ENCODE measurements at places on chromosomes 11 and 22.

DNA sequence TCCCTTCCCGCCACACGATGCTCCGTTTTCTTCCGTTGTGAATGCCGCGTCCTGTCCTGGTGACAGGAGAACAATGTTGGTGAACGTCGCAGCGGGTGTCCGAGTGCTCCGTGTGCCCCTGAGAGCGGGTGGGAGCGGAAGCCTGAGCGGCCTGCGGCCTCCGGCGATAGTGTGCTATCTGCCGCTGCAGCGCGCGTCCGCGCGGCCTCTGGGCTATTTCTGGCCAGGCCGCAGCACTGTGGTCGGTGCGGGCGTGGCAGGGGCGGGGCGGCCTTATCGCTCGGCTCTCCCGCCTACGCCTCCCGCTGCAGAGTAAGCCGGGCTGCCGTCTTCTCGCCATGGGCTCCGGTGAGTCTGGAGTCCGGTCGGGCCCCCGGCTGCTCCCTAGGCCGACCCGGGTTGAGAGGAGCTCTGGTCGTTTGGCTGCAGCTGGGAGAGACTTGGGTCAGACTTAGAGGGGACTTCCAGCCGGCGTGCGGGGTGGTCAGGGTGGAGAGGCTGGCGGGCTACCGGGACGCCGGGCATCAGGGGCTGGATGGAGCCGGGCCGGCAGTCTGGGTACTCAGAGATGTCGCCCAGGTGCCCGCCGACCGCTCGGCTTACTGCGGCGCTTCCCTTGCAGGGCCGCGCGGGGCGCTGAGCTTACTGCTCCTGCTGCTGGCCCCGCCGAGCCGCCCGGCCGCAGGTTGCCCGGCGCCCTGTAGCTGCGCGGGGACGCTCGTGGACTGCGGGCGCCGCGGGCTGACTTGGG lies at the start of gene GP1BB:
Gene GP1BB, plus strand, starts transcription at position 308 of the 751 bp plus-strand sequence. Its CDS starts 31 bp downstream, at position 339.
- DNase-seq: peak; percentile 75

DNA sequence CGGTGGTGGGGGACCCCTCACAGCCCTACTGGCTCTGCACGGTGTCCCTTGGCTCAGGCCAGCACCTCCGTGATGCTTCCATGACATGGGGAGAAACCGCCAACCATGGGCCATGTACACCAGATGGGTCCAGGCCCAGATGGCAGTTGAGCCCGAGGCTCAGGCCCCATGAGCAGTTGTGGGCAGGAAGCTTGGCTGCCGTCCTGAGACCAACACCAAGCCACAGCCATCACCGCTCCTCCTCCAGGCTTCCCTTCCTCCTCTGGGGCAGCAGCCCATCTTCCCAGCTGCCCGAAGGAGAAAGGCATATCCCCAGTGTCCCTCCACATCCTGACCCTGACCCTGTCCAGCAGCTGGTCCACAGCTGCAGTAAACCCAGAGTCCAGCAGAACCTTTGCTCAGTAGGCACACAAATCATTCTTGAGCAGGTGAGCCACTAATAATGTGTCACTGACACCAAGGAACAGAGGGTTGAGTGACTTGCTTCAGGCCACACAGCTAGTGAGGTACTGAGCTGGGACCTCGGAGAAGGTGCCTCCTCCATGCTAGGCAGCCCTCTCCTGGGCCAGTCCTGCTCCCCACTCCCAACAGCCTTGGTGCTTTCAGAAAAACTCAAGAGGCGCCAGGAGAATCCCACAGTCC lies 204.9 kb downstream of the CTTN start:
- no peak for DNase-seq

- DNase-seq: no peak
Observed at GRCh38 chr11:37184326-37184725, 586.3 kb upstream of the RAG2 start.

DNA sequence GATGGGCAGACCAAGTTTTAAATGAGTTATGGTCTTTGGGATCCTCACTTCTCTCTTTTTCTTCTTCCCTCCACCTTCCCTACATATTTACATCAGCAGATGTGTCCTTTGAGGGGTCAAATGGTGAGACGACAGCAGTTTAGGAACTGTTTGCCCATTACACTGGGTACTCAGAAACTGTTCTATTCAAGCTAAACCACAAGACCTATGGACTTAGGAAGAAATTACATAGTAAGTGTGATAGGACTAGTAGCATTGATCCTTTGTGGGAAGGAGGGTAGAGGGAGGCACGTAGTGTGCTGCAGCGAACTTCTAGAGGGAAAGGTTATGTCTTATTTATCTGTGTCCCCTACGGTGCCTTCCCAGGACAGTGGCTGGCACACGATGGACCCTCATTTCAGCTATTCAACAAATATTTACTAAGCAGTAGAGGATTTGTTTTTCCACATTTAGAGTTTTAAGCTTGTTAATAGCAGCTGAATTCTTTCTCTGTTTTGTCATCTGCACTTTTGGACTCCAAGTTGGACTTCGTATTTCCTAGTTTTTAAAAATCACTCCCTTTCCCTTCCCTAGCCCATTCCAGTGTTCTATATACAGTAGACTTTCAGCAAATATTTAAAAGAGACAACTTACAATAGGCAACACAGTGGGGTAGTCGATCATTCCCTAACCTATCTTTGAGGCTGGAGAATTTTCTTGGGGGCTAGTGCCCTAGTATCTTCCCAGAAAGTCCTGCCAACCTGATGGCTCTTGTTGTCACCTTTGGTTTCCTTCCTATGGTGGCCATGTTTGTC lies 13.9 kb downstream of the FZD4 start:
- no peak for DNase-seq

- no peak for DNase-seq
Observed at GRCh38 chr22:19811811-19812771, 42.6 kb downstream of the GNB1L start.

GRCh38 chr22:38311323-38311620 lies 6.0 kb downstream of the CSNK1E start:
- DNase-seq: no peak

GRCh38 chr11:12556788-12557384 lies 117.3 kb upstream of the TEAD1 start:
- no peak for DNase-seq

- DNase-seq: no peak
Observed at GRCh38 chr22:24005201-24005600, at the start of gene GSTT4. GSTT4 (minus strand) TSS chr22:24005453; CDS start chr22:24005356, 97 bp downstream.

GRCh38 chr11:91209751-91210150 lies 986.9 kb upstream of the CHORDC1 start:
- no peak for DNase-seq
